ENCODE measurements at places on chromosomes 12 and 14.

DNA sequence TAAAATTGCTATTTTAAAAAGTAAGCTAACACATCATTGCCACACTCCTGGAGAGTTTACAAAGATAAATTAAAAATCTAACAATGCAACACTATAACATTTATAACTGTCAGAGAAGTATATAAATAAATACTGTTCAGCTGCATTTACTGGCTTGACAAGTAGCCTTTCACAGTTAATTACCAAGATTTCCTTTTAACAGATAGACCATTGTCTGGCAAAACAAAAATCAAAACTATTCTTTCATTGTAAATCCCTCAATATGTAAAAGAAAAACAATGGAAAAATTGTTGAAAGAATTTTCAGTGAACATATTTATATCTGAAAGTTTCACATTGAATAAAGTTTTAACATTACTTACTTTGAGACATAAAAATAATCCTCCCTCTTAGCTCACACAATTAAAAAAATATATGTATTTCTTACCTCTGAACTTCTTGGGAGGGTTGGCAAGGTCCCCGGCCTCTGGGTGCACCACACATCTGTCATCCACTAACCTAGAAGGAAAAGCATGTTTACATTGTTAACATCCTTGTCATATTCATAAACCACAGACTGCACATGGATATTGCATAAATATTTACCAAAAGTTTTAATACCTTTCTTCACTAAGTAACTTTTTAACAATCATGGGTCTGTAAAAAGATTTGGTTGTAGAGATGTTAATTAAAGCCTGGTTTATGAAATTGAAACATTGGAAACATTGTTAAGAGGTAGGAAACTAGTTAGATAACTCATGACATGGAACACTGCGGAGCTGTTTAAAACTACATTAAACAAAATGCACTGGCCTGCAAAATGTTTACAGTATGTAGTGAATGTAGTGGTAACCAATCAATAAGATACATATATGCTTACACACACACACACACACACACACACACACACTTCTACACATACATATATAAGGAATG is 43.0 kb downstream of the ITPR2 start:
- DNase-seq: no peak

DNA sequence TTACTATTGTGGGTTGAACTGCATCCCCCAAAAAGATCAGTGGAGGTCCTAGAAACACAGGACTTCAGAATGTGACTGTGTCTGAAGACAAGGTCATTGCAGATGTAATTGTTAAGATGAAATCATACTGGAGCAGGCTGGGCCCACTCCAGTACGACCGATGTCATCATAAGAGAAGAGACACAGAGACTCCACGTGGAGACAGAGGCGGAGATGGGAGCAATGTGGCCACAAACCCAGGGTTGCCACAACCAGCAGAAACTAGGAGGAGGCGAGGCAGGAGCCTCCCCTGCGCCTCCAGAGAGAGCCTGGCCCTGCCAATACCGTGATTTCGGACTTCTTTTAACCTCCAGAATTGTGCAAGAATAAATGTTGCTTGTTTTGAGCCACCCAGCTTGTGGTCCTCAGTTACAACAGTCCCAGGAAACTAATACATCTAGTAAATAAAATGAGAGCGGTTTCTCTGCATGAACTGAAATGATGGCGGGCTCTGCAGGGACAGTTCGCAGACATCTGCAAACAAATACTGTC is 25.7 kb upstream of the FZD10 start:
- DNase-seq: no peak

GRCh38 chr12:58513301-58513834 is 406.9 kb downstream of the LRIG3 start:
- no peak for DNase-seq

GRCh38 chr14:23433457-23433856 is 2.0 kb downstream of the MYH7 start:
- DNase-seq: no peak

GRCh38 chr12:96223411-96224218 is 29.4 kb downstream of the ELK3 start:
- DNase-seq: no peak

DNA sequence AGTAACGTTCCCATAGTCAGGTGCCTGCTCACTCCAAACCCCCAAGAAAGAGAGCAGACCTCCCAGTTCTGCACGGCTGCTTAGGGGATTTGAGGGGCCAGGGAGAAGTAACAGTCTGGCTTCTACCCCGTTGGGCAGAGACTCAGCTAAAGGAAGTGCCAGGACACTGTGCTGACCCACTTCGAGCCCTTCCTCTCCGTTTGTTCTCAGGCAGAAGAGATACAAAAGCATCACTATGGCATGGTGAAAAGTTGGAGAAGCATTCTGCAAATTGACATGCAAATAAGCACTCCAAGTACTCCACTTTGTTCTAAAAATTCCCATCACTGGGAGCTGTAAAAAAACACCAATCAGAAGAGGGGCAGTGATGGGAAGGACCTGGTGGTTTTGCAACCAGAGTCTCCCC is 239.1 kb downstream of the EGLN3 start:
- DNase-seq: no peak

GRCh38 chr12:18683327-18684013 is 54.3 kb downstream of the PLCZ1 start:
- no peak for DNase-seq

- no peak for DNase-seq
Observed at GRCh38 chr12:98612696-98613334, 19.3 kb downstream of the SLC25A3 start.

- no peak for DNase-seq
Observed at GRCh38 chr12:8876887-8877286, 37.4 kb upstream of the PHC1 start.

GRCh38 chr12:131671871-131672270 is 39.0 kb upstream of the SFSWAP start:
- no peak for DNase-seq

- no peak for DNase-seq
Observed at GRCh38 chr12:4450551-4451112, 5.0 kb upstream of the FGF6 start.

DNA sequence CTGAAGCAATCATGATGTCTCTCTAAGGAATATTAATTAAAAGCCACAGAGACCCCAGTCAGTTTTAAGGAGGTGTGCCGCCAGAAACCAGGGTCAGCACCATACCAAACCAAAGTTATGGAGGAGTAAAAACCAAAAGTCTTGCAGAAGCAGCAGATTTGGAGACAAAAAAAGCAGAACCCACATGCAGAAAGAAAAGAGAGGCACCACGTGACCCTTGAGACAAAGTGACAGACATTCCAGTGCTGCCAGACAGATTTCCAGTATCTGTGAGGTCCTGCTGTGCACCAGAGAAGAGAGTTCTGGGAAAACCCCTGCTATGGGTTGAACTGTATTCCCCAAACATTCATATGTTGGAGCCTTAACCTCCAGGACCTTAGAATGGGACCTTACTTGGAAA is 59.7 kb downstream of the CAPZA3 start:
- no peak for DNase-seq

DNA sequence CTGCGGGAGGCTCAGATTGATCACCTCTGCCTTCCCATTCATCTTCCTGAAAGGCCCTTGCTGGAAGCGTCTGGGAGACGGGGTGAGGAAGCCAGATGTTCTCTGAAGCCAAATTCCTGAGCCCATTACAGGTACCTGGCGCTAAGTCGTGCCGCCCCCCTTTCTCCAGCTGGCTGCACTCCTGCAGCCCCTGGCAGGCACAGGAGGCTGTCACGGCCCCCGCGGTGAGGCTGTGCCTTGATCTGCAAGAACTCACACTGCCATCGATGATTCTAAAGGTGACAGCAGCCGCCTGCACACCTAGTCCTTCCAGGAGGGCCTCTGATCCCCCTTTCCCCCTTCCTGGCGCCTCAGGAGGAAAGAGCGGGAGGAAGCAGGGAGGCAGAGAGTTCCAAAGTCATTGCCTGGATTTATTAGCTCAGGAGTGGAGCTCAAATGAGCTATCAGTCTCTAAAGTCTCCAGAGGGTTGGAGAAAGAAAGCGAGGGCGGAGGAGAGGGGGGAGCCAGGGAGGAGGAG is 106.9 kb downstream of the RFLNA start:
- DNase-seq: no peak

- no peak for DNase-seq
Observed at GRCh38 chr14:104936361-104937155, 11.9 kb downstream of the PLD4 start.

DNA sequence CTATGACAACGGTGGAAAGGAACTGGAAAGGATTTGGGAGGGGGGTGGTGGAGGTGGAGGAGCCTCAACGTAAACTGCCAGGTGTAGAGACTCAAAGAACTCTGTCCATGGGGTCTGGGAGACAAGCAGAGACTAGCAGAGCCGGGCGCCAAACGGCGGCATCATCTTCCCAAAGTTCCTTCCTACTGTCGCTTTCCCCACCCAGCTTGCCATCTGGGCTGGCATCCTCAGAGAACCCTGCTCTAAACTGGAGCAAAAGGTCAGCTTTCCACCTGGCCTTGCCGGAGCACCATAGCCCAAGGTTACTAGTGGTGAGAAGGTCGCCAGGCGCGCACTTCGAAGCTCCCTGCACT is 4.0 kb upstream of the IRF2BPL start:
- DNase-seq: no peak

- DNase-seq: no peak
Observed at GRCh38 chr14:68409387-68409786, 383.5 kb downstream of the ZFP36L1 start.
